Stimulated activated CD8-positive, alpha-beta memory T cell treated with anti-CD3 and anti-CD28 coated beads, Interleukin-2, amount 100 ng/mL, for 48 hours (primary cell): ENCODE measurements at places on chromosomes 6 and 20.

DNA sequence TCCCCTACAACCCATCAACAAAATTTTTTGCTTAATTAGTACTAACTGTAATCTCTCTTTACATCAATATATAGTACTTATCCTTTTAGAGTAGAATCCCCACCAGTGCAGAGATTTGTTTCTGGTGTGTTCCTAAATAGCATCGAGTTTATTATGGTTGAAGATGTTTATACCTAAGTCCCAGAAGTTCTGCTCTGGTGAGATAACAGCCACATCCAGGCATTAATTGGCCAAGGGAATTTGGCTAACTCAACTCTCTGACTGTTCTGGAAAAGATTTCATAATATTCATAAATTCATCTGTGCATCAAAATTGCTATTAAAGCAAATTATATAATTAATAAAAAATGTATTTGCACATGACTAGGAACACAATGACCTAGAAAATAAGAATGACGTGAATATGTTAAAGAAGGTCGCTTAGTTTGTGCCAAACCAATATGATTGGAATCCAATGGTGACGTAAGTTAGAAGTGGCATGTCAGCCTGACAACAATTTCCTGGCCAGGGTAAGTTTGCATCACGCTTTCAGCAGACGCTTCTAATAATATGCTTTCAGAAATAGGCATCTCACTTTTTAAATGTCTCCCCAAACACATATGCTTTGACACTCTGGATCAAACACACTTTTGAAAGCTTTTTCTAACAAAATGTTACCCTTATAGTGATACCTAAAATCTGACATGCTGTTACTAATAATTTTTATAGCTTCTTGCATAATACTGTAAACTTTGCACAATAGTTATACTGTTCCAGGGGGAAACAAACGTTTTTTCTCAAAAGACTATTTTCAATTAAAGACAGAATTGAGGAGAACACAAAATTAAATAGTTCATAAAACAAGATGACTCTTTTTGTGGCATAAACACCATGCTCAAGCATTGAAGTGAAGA is 236.7 kb downstream of the TENT5A start:
- DNase-seq = no peak

DNA sequence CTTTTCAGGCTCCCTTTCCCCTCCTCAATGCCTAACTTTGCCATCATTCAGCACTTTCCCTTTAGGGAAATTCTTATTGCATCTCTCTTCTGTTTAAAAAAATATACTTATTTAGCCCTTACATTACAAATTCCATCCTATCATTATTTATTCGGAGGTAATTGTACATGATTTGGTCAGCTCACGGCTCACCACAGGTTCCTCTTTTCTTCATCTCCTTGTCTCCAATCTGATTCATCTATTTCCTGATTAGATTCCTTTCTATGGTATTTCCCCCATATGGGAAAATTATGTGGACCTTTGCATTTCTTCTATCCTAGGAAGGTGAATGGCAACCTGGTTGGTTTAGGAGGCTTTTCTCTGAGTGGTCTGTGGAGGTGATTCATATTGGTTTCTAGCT is 12.9 kb upstream of the EMILIN3 start:
- no peak for DNase-seq

DNA sequence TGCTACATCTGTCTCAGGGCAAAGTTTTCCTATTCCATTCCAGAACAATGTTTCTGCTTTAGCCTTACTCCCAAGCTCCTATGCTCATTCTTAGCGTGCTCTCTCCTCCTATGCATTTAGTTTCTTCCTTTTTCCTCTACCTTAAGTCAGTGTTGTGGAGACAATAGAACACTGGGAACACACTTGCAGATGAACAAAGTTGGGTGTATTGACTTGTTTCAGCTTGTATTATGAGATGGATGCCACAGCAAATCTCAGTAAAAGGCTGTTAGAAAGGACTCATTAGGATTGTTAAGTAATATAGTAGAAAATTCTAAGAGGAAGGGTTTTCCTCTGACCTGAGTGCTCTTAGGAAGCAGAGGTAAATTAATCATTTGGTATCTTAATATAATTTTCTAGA is 48.4 kb downstream of the BMP5 start:
- no peak for DNase-seq

DNA sequence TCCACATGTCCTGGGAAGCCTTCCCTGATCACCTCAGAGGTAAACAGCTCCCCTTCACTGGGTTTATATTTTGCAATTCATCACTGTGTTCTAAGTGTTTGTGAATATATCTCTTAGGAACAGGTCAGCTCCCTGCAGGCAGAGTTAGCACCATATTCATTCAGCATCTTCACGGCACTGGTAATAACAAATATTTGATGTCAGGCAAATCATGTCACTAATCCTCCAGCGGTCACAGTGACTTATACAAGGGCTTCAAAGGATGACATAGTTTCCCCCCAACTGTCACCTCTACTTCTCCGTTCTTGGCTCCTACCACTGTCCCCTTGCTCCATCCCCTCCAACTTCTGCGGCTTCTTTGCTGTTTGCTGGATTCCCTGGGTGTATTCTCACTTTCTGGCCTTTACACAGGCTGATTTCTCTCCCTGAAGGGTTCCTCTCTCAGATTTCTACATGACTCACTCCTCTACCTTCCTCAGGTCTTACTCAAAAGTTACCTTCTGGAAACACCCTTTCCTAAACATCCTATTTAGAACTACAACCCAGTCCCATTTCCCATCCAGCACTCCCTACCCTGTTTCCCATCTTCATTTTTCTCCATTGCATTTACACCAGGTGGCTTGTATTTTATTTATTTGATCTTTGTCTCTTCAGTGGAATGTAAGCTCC is 66.6 kb downstream of the NHLRC1 start:
- no peak for DNase-seq

DNA sequence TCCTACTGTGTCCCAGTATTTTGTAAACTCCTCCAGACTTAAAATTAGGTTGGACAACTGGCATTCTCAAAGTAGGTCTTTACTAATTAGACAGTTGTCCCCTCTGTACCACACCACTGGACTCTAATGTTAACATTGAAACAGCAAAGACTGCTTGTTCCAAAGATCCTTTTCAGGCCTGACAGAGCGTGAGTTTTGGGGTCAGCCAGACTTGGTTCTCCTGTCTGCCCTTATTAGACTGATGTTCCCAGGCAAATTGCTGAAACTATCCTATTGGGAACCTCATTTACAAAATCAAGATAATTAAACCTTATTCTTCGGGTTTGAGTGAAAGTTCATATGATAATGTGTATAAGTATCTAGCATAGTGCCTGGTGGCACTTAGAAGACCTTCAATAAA is 3.7 kb upstream of the BICRAL start:
- DNase-seq = no peak

GRCh38 chr6:62942000-62942399 is 269.3 kb upstream of the FKBP1C start:
- no peak for DNase-seq

DNA sequence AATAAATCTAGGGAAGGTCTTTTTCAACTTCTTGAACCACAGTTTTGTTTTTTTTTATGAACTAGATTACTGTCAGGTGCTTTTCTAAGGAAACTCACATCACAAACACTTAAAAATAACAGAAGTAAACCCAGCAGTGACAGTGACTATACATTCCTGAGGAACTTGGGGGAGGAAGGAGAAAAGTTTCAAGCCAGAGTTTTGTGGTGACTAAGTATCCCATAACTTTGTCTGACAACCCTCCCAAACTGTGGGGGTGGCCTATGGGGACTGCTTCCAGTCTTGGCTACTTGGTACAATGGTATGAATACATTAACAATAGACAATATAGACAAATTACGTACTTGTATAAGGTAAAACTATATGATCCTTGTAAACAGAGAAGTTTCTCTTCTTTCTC is 202.5 kb upstream of the MAN1A1 start:
- DNase-seq = no peak

DNA sequence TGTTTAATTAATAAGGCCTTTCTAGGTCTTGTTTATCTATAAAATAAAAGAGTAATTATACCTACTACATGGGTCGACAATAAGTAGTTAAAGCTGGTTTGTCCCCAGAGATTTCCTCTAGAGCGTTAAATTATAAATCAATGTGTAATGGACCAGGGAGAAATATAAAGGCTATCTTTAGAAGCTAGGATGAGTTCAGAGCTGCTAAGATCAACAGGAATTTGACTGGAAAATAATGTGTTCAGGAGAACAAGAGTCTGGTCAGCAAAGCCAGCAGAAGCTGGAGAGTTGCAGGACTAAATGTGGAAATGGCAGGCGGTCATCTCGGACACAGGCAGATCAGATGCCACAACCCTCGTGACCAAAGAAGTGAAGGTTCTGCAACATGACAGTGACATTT is 428.8 kb downstream of the EPM2A start:
- DNase-seq = no peak

- no peak for DNase-seq
Observed at GRCh38 chr20:57948180-57948955, 238.6 kb upstream of the PMEPA1 start.

DNA sequence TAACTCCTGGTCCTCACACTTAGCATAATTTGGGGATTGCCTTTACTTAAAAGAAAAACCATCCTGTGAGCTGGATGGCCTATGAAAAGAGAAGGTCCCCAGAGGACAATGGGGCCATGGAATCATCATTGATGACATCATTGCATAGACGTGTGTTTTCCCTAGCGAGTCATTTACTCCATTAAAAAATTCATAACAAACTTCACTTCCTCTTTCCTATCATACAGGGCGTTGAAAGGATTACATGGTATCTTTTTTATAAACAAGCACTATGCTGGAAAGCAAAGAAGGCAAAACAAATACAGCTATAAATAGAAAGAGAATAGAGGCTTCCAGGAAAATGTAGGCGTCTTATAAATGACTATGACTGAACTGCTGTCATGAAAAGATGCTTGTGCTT is 11.3 kb upstream of the COL12A1 start:
- no peak for DNase-seq

DNA sequence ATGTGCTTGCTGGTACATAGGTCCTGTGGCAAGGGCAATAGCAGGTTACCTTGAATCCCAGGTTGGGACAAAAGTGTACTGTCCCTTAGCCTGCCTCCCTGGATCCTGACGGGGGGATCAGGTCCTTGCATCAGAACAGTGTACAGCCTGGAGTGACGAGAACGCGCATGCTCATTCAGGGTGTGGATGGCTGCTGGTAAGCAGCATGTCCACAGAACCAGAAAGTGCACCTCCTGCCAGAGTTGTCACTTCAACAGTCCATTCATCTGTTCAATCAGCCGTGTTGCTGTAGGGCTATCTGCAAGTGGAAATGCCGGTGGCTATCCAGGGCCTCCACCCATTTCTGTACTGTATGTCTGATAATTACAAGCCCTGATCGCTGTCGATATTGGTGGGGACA is 236.3 kb upstream of the SOX4 start:
- DNase-seq = no peak

DNA sequence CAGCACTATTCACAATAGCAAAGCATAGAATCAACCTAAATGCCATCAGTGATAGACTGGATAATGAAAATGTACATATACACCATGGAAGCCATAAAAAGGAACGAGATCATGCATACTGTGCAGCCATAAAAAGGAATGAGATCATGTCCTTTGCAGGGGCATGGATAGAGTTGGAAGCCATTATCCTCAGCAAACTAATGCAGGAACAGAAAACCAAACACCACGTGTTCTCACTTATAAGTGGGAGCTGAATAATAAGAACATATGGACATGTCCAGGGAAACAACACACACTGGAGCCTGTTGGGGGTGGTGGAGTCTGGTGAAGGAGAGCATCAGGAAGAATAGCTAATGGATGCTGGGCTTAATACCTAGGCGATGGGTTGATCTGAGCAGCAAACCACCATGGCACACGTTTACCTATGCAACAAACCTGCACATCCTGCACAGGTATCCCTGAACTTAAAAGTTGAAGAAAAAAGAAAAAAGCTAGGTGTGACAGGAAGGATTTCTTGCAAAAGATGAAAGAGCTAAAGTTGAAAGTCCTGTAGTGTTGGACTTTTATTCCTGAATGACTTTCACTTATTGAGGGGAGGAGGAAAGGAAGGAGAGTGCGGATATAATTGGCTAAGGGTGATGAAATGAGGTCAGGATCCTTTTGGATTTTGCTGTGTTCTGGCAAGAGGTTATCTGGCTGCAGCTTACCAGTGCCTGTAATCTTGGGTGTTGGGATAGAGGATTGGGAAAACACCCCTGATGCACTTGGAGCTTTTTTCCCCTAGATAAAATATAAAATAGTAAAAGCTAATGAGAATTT is 8.5 kb downstream of the TRMT11 start:
- no peak for DNase-seq

- no peak for DNase-seq
Observed at GRCh38 chr6:129889580-129889979, 28.5 kb upstream of the TMEM244 start.

DNA sequence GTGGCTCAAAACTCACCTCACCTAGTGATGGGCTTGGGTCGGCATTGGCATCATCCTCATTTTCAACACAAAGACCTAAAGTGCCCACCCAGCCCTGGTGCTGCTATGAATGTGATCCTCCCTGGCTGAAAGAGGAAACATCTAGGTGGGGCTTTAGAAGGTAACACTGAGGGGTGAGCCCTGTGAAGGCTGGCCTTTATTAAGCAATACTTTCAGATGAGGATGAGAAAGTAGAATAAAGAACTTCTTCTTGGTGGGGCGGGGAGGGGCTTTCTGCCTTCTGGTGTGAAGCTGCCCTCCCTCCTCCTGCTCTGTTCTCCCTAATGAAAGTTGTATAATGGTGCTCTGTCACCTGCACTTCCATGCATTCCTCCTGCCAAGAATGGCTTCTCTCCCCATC is 133.0 kb upstream of the TRAF3IP2 start:
- no peak for DNase-seq

GRCh38 chr20:57458400-57459160 is 66.4 kb downstream of the CTCFL start:
- no peak for DNase-seq

DNA sequence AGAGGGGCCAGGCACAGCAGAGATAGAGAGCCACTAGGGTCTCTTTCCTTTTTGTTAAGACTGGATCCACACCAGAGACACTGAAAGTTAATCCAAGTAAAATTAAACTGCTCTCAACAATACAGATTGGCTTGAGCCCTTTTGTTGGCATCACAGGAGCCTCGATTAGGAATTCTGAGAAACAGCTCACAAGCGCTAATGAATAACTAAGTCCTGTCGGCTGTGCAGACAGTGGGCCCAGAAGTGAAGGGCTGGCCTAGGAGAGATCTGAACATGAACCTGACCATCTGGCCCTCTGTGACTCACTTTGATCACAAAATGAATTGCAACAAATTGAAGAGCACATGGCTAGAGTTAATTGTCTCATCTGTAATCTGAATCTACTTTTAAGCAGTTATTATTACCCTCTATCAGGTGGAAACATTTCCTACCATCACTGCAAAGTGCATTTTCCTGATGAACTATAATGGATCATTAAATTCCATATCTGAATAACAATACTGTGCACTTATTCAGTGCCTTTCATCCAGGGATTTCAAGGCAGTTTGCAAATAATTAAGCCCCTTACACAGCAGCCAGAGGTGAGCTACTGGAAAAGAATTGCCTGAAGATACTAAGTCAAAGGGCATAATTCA is 3.2 kb downstream of the BACH2 start:
- DNase-seq = no peak

- no peak for DNase-seq
Observed at GRCh38 chr6:156395276-156395675, 381.9 kb upstream of the ARID1B start.

GRCh38 chr20:50068041-50068651 is 44.8 kb downstream of the UBE2V1 start:
- DNase-seq = no peak

- no peak for DNase-seq
Observed at GRCh38 chr6:37783856-37784584, 35.5 kb upstream of the ZFAND3 start.

GRCh38 chr6:16329233-16329632 is 90.8 kb downstream of the GMPR start:
- no peak for DNase-seq
